ENCODE measurements at places on chromosomes 4 and X.

- DNase-seq, result no peak
Observed at GRCh38 chr4:115113506-115114106, at the start of gene NDST4. TSS of gene NDST4 (minus strand) at chr4:115113620. CDS start at chr4:115077036, 36,584 bp downstream.

GRCh38 chrX:7170898-7171297 lies 22.9 kb upstream of the PUDP start:
- DNase-seq, result peak; percentile 31

GRCh38 chr4:142351958-142352357 lies 494.1 kb downstream of the INPP4B start:
- DNase-seq, result no peak

GRCh38 chrX:30196322-30196721 lies 19.0 kb upstream of the MAGEB2 start:
- DNase-seq, result no peak

DNA sequence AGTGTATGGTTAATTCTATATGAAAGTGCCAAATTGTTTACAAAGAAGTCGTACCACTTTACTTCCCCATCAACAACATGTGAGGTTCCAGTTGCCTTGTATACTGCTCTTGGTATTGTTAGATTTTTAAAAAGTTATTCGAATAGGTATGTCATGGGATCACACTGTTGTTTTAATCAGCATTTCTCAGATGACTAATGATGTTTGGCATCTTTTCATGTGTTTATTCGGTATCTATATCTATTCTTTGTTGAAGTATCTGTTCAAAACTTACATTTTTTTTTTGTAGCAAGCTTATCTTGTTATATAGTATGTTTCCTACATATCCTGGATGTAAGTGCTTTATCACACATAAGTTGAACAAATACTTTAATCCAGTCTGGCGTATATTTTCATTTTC lies 99.4 kb upstream of the MAB21L2 start:
- DNase-seq, result no peak

GRCh38 chrX:119753639-119754257 lies 4.6 kb upstream of the SOWAHD start:
- DNase-seq, result peak; percentile 85

DNA sequence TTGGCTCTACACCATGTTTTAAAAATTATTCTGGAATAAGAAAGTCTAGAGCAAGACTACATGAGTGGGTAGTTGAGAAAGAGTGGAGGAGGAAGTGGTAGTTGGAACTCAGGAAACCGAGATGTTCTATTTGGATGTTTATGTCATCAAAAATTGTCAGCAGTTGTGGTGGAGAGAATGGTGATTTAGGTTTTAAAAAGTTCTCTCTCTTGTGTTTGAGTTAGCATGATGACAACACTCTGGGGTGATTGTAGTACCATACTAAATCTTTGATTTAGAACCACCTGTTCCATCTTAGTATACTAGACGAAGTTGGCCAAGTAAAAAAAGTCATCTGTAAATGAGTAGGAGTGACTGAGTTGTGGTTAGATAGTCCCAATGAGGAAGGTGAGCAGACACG lies 40.7 kb downstream of the KLHL2 start:
- DNase-seq, result no peak

- no peak for DNase-seq
Observed at GRCh38 chrX:17923546-17923945, 62.4 kb upstream of the RAI2 start.

GRCh38 chr4:138831948-138832347 lies 183.6 kb upstream of the NOCT start:
- no peak for DNase-seq

DNA sequence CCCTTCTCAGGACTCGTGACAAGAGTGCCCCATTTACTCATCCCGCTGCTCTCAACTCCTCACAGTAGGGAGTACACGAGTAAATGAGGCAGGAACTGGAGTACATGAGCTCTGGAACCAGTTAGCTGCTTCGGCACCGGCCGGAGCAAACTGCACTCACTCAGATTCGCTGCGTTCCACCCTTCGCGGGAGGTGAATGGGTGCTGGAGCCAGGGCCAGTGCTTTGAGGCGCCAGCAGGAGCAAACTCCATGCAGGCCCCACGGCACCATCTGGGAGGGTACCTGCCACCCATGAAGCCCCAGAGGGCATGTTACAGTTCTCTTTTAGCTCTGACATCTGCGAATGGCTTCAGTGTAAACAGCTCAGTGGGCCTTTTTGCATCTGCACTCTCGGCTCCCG lies 315.5 kb upstream of the GK2 start:
- no peak for DNase-seq

GRCh38 chrX:115493015-115493414 lies 68.0 kb upstream of the PLS3 start:
- DNase-seq, result no peak

DNA sequence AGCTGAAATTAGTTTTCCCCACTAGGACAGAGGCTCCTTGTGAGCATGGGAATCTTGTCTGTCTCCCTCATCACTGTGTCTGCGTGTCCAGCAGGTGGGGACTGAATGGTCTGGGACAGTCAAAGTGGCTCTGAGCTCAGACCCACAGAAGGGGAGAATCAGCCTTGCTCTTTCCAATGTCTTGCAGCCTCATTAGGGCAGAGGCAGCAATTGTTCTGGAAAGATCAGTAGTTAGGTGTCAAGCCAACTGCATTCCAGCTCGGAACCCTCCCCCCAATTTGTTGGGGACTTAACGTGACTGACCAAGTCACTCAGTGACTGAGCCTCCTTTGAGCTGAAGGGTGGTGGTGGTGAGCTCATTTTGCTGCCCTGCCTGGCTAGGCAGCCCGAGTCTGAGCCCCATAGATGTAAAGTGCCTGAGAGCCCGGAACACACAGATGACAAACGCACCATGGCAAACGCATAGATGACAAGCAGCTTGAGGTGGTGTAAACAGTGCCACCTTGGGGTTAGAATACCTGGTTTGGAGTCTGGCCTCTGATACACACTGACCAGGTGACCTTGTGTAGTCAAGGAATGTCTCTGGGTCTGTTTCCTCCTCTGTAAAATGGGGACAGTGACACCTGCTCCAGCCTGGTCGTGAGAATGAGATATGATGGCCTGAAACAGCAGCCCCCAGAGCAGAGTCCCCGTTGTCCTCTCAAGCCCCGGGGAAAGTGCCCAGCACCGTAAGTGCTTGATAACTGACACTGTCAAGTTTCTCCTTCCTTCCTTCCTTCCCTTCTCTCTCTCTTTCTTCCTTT lies 2.7 kb upstream of the SORCS2 start:
- no peak for DNase-seq

DNA sequence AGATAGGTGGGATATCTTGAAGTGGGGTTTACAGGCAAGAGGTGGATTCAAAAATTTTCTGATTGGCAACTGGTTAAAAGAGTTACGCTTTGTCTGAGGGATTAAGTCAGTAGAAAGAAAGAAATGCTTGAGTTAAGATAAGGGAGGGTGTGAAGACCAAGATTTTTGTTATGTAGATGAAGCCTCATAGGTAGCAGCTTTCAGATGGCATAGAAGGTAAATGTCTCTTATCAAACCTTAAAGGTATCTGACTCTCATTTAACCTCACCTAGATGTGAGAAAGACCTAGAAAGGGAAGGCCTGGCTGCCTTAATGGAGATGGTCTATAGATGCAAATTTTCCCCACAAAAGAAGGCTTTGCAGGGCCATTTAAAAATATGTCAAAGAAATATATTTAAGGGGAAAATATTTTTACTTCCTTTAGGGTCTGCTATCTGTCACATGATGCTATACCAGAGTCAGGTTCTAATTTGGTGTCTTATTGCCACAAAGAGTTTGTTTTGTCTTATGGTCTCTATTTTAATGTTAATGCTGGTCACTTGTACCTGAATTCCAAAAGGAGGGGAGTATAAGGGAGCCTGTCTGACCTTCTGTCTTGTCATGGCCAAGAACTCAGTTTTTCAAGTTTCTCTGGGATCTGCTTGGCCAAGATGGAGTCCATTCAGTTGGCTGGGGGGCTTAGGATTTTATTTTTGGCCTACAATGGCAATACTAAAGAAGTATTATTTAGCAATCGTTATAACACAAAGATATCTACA lies 699.1 kb upstream of the AMOT start:
- DNase-seq, result no peak

DNA sequence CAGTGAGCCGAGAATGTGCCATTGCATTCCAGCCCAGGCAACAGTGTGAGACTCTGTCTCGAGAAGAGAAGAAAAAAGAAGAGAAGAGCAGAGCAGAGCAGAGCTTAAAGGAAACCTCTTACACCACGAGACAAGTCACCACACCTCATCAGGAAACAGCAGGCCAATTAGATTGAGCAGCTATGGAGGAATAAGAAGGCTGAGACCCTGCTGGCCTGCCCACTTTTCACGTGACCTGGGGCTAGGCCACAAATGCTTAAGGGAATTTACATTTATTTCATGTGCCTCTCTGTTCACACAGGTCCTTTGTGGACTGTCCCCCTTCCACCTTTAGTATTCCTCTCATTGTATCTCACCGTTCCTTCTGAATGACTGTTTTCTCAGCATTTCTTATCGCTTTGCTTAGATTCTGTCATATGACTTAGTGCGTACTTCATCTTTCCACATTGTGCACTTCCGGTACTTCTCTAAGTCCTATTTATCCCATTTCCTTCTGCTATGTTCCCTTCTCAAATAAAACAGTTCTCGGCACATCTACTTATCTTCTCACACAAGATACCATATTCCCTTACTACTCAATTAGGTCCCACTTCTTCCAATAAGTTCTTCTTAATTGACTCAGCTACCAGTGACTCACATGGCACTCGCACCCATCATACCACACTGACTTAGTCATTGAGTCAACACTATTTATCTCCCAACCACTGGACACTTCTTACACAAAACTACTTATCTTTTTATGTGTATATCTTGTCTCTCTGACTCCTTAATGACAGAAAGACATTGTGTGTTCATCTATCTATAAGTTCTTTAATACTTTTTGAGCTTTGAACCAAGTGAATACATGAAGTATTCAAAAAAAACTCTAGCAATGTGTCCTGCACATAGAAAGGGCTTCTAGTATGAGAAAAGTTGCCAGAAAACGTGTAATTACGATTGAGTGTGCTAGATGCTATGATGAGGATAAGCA lies 11.0 kb downstream of the CUL4B start:
- no peak for DNase-seq

- DNase-seq, result no peak
Observed at GRCh38 chr4:174265916-174266315, 17.6 kb downstream of the FBXO8 start.

GRCh38 chr4:42816880-42817400 lies 75.6 kb upstream of the GRXCR1 start:
- no peak for DNase-seq

DNA sequence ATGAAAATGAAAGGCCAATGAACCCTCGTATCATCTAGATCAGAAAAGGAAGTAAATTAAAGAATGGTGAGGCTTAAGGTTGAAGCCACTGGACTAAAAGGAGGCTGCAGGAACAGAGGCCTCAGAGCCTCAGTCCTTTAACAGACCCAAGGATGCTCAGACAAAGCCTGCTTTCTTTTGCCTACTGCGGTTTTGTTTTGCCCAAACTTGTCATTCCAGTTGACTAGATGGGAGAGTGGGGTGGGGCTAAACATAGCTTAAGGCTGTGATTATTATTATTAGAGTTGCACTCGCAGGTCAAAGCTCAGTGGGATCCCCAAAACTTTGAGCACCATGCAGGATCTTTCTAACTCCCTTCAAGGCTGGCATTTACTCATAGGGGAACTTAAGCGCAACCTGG lies 163.9 kb downstream of the RBM46 start:
- no peak for DNase-seq

DNA sequence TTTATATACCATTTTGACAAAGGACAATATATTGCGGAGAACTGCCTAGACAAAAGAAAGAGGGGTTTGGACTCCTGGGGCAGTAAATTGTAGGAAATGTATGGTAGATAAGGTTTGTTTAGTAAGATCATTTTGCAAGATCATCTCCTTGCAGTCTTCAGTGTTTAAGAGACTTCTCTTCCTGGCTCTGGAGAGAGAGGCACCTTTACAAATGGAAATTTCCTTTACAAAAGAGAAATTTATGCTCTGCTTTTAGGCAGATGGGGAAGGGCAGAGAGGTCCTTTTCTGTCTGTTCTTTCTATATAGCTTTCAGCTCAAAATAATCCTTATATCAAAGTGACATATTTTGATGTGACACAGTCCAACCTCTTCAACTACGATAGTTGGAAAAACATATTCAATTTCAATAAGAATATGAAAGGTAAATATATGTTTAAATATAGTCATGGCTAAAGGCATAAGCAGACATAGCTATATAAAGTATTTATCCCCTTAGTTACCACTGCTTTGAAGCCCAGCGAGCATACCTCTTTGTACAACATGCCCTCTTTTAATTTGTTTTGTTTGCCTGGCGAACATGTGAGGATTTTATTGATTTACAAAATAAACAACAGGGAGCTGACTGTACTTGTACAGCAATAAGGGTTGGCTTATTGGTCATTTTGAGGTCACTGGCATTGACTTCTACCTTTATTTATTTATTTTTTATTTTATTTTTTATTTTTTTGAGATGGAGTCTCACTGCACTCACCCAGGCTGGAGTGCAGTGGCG lies 65.2 kb downstream of the TRIM2 start:
- no peak for DNase-seq

DNA sequence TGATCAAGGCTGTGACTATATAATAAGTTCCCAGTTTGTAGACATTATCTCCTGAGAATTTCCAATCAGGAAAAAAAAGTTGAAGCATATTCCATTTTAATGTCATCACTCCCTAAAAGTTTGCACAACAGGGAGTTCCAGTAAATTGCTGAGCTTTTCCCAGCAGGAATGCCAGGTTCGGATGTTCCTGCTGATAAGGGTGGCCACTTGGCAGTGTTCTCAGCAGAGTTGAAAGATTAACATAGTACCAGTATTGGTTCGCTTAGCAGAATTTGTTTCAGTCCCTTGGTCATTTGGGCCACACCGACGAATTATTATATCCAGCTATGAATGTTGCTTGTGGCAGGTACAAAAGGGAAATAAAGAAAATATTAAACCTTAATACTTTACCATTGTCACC lies 5.2 kb upstream of the CXCL2 start:
- DNase-seq, result no peak

DNA sequence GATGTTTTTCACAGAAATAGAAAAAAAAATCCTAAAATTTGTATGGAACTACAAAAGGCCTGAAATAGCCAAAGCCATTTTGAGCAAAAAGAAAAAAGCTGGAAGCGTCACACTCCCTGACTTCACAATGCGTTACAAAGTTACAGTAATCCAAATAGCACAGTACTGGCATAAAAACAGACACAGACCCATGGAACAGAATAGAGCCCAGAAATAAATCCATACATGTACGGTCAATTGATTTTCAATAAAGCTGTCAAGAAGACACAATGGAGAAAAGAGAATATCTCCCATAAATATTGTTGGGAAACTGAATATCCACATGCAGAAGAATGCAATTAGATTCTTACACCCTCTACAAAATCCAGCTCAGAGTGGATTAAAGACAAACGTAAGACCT lies 208.2 kb downstream of the AFAP1 start:
- DNase-seq, result no peak

Measured in CD4-positive, alpha-beta T cell treated with Interleukin-1 beta for 1 hour (primary cell).